ENCODE measurements at places on chromosomes 12 and 14. TPM values are rescaled to one million over a fixed set of nuclear protein-coding genes. Genes with fewer than 3 reads are reported as not detected.

HOXC4 gene
- not detected for total RNA-seq

BCL2L14 gene
- total RNA-seq: 9.9 TPM

KLRD1 gene
- total RNA-seq: 2.2 TPM

DNA sequence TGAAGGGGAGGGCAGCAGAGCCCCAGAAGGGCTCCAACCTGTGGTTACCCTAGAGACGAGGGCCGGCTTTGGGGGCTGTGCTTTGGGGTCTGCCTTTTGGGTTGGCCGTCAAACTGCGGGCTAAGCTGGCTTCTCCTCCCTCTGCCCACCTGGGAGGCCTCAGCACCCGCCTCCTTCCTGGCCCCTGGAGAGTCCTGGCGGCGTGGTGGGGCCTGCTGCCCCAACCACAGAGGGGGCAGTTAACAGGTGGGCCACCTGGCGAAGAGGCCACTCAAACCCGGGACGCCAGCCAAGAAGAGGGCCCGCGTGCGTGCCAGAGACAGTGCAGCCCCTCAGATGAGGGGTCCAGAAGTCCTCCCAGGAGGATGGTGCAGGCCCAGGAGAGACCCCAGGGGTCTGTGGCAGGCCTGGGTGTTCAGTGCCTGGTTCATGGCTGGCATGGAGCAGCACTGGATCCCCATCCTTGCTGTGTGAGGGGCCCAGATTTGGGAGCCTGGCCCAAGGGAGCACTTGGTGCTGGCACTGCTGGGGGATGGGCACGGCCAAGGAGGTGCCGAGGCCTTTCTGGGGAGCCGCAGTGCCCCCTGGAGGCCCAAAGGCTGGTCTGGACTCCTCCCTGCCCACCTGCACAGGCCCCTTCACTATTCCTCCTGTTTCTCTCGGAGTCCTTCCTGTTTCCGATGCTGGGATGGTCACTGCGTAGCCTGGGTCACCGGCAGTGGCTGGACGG, 48.8 kb downstream of the LRCOL1 start:
- no peak overlapping the region for H3K27ac ChIP-seq
- no peaks in the 10 kb centered on the region for H3K4me1 ChIP-seq
- H3K27me3 ChIP-seq: peaks cover 6% of the 10 kb centered on the region
- H3K36me3 ChIP-seq: peaks cover 8% of the 10 kb centered on the region
- peak; percentile 92 for DNase-seq

GRCh38 chr12:116594325-116595038, 35.3 kb downstream of the MAP1LC3B2 start:
- no peak overlapping the region for H3K27ac ChIP-seq
- H3K4me3 ChIP-seq: no peak overlapping the region
- no peak for DNase-seq
- no peaks in the 10 kb centered on the region for H3K36me3 ChIP-seq
- peaks cover 14% of the 10 kb centered on the region for H3K4me1 ChIP-seq
- no peaks in the 10 kb centered on the region for H3K27me3 ChIP-seq

DNA sequence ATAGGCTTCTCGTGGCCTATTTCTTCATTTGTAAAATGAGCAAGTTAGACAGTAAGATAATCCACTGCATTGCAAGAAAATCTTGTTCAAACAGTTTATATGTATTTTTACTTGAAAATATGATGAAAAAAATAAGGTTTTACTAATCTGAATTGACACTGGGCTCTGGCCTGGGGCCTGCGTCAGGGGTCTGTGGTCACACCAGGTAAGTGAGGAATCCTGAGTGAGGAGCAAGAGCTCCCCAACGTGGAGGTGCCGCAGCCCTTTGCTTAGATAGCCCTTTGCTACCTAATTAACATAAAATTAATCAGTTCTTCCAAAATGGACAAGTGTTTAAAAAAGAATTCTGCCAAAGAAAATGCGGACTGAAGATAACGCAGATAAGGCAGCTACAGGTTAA, 39.1 kb upstream of the STAB2 start:
- H3K27me3 ChIP-seq: no peaks in the 10 kb centered on the region
- H3K36me3 ChIP-seq: no peaks in the 10 kb centered on the region
- DNase-seq: peak; percentile 55
- no peak overlapping the region for H3K4me3 ChIP-seq

- no peak overlapping the region for H3K27ac ChIP-seq
- H3K4me1 ChIP-seq: peaks cover 9% of the 10 kb centered on the region
- no peaks in the 10 kb centered on the region for H3K36me3 ChIP-seq
- no peak for DNase-seq
- no peaks in the 10 kb centered on the region for H3K27me3 ChIP-seq
These were observed 42.6 kb downstream of the PLXNC1 start for GRCh38 chr12:94191023-94191422.

DNA sequence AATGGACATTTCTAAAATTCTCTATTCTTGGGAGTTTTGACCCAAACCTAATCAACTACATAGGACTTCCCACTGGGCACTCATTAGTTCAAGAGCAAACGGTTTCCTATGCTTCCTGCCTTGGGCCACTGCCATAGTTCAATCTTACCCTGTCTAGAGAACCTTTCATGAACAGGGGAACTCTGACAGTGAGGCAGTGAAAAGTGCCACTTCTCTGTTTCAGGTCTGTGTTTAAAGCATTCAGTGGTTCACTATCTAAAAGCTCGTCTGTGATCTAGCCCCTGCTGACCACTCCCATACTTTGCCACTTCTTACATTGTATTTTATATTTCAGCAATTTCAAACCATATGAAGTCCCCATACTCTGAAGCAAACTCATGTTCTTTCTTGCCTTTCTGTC, 122.7 kb upstream of the IGF1 start:
- no peaks in the 10 kb centered on the region for H3K27me3 ChIP-seq
- no peak overlapping the region for H3K27ac ChIP-seq
- no peak overlapping the region for H3K4me3 ChIP-seq
- no peaks in the 10 kb centered on the region for H3K36me3 ChIP-seq
- no peaks in the 10 kb centered on the region for H3K4me1 ChIP-seq

GRCh38 chr12:50442178-50442908, 41.7 kb downstream of the LARP4 start:
- H3K27me3 ChIP-seq: no peaks in the 10 kb centered on the region
- no peaks in the 10 kb centered on the region for H3K4me1 ChIP-seq
- no peak overlapping the region for H3K27ac ChIP-seq

DNA sequence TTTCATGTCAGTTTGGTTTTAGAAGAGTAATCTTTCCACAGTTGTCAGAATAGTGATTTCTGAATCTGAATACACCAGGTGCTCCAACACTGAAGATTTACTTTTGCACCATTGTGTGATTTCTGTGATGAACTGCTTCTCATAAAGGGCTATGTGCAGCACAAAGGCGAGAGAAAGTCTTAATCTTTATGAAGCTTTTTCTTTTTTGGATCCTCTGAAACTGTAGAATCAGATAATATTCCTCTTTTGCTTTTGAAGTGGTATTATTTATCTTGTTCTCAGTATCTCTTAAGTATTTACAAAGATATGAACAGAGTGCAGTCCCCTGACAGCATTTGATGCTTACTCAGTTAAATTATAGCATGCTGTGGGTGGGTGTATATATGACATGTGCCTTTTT, 207.8 kb downstream of the NAV3 start:
- no peaks in the 10 kb centered on the region for H3K4me1 ChIP-seq
- no peak for DNase-seq
- no peaks in the 10 kb centered on the region for H3K27me3 ChIP-seq
- no peak overlapping the region for H3K27ac ChIP-seq

DNA sequence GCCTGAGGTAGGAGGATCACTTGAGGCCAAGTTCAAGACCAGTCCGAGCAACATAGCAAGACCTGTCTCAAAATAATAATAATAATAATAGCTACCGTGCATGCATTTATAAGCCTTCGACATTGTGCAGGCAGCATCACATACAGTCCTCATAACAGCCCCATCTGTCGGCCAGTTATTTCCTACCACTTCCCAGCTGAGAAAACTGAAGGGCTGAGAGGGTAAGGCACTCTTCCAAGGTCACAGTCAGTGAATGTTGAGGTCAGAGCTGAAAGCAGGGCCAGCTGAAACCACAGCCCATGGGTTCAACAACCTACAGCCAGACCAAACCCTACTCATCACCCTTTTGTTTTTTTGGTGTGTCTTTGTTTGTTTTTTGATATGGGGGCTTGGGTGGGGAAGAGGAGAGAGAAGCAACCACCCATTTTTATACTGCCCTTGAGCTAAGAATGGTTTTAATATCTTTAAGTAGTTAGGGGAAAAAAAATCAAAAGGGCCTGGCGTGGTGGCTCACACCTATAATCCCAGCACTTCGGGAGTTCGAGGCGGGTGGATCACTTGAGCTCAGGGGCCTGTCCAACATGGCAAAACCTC, 16.8 kb upstream of the ITPK1 start:
- H3K36me3 ChIP-seq: no peaks in the 10 kb centered on the region
- H3K4me1 ChIP-seq: no peaks in the 10 kb centered on the region
- no peak overlapping the region for H3K27ac ChIP-seq
- no peak overlapping the region for H3K4me3 ChIP-seq

DNA sequence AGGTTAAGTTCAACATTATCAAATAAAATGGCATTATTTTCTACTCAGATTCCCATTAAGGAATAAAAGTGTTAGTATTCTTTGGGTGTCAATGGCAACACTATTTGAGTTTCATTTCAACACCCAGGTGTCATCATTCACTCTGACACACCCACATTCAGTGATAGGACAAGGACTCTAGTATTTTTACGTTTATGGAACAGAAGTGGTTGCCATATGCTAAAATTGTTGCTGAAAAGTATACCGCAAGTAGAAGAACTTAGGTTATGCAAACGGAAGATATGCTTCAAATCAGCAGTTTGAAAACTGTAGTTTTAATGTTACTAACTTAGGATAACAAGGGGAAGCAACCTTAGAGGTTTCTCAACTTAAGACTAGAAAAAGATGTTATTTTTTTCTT, 20.0 kb upstream of the SGPP1 start:
- no peak for DNase-seq
- H3K4me3 ChIP-seq: no peak overlapping the region
- H3K27me3 ChIP-seq: no peaks in the 10 kb centered on the region
- no peaks in the 10 kb centered on the region for H3K4me1 ChIP-seq

- H3K4me1 ChIP-seq: peaks cover 4% of the 10 kb centered on the region
- no peaks in the 10 kb centered on the region for H3K27me3 ChIP-seq
- DNase-seq: no peak
These were observed 42.5 kb downstream of the LRP6 start for GRCh38 chr12:12224240-12224940.

- H3K27ac ChIP-seq: no peak overlapping the region
- peaks cover 2% of the 10 kb centered on the region for H3K4me1 ChIP-seq
- H3K4me3 ChIP-seq: no peak overlapping the region
These were observed 41.4 kb downstream of the ZC3H14 start for GRCh38 chr14:88604212-88604611.

GRCh38 chr12:114136631-114137030, 170.5 kb upstream of the RBM19 start:
- no peaks in the 10 kb centered on the region for H3K4me1 ChIP-seq
- peaks cover 6% of the 10 kb centered on the region for H3K27me3 ChIP-seq
- no peak for DNase-seq
- no peak overlapping the region for H3K4me3 ChIP-seq
- no peaks in the 10 kb centered on the region for H3K36me3 ChIP-seq
- H3K27ac ChIP-seq: no peak overlapping the region

DNA sequence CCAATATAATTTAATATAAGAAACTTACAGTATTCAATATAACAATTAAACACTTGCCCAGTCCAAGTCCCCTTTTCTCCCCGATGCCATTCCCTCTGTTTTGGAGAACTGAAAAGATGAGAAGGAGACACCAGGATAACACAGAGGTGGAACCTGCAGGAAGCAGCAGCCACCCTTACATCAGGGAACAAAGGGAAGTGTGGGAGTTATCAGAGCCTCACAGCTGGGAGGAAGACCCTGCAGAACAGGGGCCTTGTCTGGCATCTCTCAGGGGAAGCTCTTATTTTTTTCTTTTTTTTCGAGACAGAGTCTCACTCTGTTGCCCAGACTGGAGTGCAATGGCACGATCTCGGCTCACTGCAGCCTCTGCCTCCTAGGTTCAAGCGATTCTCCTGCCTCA, 52.6 kb downstream of the CALM1 start:
- H3K4me1 ChIP-seq: no peaks in the 10 kb centered on the region
- no peak overlapping the region for H3K27ac ChIP-seq
- no peaks in the 10 kb centered on the region for H3K36me3 ChIP-seq

DNA sequence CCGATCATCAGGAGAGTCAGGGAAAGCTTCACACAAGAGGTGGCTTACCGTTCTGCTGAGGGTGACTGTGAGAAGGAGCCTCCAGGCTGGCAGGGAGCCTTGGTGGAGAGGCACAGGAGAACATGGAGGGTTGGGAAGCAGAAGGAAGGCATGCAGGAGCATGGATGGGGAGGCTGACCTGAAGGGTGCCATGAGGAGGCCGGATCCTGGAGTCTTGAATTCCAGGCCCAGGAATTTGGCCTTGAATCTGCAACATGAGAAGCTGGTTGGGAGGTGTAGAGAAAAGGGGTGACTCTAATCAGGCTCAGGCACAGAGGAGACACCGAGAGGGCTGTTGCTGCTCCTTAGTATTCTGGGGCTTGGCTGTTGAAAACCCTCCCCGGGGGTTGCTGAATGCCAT, 130.2 kb downstream of the PELI2 start:
- no peak for DNase-seq
- no peaks in the 10 kb centered on the region for H3K4me1 ChIP-seq
- no peaks in the 10 kb centered on the region for H3K27me3 ChIP-seq
- no peaks in the 10 kb centered on the region for H3K36me3 ChIP-seq

GRCh38 chr12:120758798-120759590, 33.4 kb downstream of the ACADS start:
- H3K4me1 ChIP-seq: no peaks in the 10 kb centered on the region
- H3K27me3 ChIP-seq: no peaks in the 10 kb centered on the region
- no peak for DNase-seq
- no peak overlapping the region for H3K27ac ChIP-seq
- no peak overlapping the region for H3K4me3 ChIP-seq

GRCh38 chr12:54368709-54369596, 4.7 kb upstream of the GPR84 start:
- H3K4me3 ChIP-seq: no peak overlapping the region
- peaks cover 17% of the 10 kb centered on the region for H3K27me3 ChIP-seq
- peak overlapping the region; percentile 90 for H3K27ac ChIP-seq
- no peaks in the 10 kb centered on the region for H3K36me3 ChIP-seq

- no peak overlapping the region for H3K27ac ChIP-seq
- H3K4me1 ChIP-seq: no peaks in the 10 kb centered on the region
- H3K4me3 ChIP-seq: no peak overlapping the region
- peak; percentile 41 for DNase-seq
- H3K27me3 ChIP-seq: no peaks in the 10 kb centered on the region
These were observed 22.5 kb upstream of the BCL2L14 start for GRCh38 chr12:12048266-12048665.

- no peak for DNase-seq
- H3K4me3 ChIP-seq: no peak overlapping the region
- no peaks in the 10 kb centered on the region for H3K36me3 ChIP-seq
- peaks cover 11% of the 10 kb centered on the region for H3K4me1 ChIP-seq
These were observed 131.7 kb downstream of the C12orf75 start for GRCh38 chr12:105461944-105462762.

- H3K4me3 ChIP-seq: no peak overlapping the region
- peaks cover 5% of the 10 kb centered on the region for H3K27me3 ChIP-seq
- no peak for DNase-seq
- no peaks in the 10 kb centered on the region for H3K36me3 ChIP-seq
- H3K27ac ChIP-seq: no peak overlapping the region
- no peaks in the 10 kb centered on the region for H3K4me1 ChIP-seq
These were observed 58.7 kb upstream of the CCND2 start for GRCh38 chr12:4214877-4215228.

DNA sequence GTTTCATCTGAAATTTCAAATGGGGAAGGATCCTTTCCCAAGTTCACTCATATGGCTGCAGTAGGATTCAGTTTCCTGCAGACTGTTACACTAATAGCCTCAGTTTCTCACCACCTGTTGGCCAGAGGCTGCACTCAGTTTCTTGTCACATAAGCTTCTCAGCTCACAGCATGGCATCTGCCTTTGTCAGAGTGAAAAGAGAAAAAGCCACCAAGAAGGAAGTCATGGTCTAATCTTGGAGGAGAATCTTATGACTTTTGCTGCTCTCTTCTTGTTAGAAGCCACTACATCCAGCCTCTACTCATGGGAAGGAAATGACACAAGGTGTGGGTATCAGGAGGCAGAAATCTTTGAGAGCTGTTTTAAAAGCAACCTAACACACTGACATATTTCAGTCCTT, 39.4 kb upstream of the BTG1 start:
- DNase-seq: no peak
- no peak overlapping the region for H3K4me3 ChIP-seq
- H3K27ac ChIP-seq: no peak overlapping the region
